Activated naive CD8-positive, alpha-beta T cell treated with anti-CD3 and anti-CD28 coated beads, Interleukin-2, amount 10 ng/mL, durations not matched to agents 7 days and 5 days (primary cell): ENCODE measurements at places on chromosomes 7 and 10.
A peak's percentile ranks its signal among the peaks of the same experiment; 100 is the strongest.

GRCh38 chr7:64654796-64655548, 11.0 kb upstream of the ZNF107 start:
- no peak overlapping the region for H3K4me3 ChIP-seq
- H3K27me3 ChIP-seq = no peaks in the 10 kb centered on the region
- DNase-seq = no peak
- H3K4me1 ChIP-seq = no peaks in the 10 kb centered on the region
- H3K27ac ChIP-seq = no peak overlapping the region

- H3K4me1 ChIP-seq = peaks cover 43% of the 10 kb centered on the region
- no peak overlapping the region for H3K4me3 ChIP-seq
- H3K27ac ChIP-seq = no peak overlapping the region
- peaks cover 4% of the 10 kb centered on the region for H3K27me3 ChIP-seq
These were observed 367.6 kb upstream of the MGMT start for GRCh38 chr10:129099486-129099885.

- DNase-seq = no peak
- H3K27me3 ChIP-seq = no peaks in the 10 kb centered on the region
- H3K4me3 ChIP-seq = no peak overlapping the region
- no peaks in the 10 kb centered on the region for H3K36me3 ChIP-seq
These were observed 287.0 kb upstream of the IGFBP3 start for GRCh38 chr7:46207931-46208634.

DNA sequence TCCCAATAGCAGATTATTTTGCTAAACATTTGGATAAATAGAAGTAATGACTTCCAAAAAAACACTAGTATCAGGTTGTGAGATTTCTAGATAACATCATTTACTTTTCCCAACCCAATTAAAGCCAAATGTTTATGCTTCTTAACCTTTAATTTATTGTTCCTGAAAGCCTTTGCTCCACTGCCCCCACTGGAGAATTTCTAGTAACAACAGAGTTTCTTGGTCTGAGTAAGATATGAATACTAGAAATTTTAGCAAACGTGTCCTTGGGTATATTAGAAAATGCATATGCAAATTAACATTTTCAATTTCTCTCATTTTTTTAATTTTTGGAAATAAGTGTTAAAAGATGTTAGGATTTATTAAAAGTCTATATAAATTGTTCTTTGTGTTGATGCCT, 958.0 kb upstream of the PHF14 start:
- DNase-seq = no peak
- no peaks in the 10 kb centered on the region for H3K36me3 ChIP-seq
- H3K4me3 ChIP-seq = no peak overlapping the region
- H3K27ac ChIP-seq = no peak overlapping the region

DNA sequence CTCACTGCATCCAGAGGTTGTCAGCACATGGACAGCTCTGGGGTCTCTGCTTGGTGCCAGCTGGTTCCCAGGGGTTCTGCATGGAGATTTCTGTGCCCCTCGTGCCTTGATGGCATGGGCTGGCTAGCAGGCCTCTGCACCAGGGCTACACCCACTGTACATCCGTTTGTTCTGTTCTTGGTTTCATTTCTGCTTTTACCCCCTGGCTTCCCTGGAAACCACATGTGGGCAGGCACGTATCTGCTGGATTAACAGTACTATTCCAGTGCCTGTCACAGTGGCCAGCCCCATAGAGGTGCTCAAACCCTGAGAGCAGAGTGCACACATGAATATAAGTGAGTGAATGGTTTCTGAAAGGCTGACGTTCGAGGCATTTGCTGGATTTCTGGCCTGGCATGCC, 207.2 kb upstream of the GPR26 start:
- no peaks in the 10 kb centered on the region for H3K36me3 ChIP-seq
- H3K4me1 ChIP-seq = no peaks in the 10 kb centered on the region
- peaks cover 2% of the 10 kb centered on the region for H3K27me3 ChIP-seq
- H3K4me3 ChIP-seq = no peak overlapping the region
- H3K27ac ChIP-seq = no peak overlapping the region
- DNase-seq = no peak

DNA sequence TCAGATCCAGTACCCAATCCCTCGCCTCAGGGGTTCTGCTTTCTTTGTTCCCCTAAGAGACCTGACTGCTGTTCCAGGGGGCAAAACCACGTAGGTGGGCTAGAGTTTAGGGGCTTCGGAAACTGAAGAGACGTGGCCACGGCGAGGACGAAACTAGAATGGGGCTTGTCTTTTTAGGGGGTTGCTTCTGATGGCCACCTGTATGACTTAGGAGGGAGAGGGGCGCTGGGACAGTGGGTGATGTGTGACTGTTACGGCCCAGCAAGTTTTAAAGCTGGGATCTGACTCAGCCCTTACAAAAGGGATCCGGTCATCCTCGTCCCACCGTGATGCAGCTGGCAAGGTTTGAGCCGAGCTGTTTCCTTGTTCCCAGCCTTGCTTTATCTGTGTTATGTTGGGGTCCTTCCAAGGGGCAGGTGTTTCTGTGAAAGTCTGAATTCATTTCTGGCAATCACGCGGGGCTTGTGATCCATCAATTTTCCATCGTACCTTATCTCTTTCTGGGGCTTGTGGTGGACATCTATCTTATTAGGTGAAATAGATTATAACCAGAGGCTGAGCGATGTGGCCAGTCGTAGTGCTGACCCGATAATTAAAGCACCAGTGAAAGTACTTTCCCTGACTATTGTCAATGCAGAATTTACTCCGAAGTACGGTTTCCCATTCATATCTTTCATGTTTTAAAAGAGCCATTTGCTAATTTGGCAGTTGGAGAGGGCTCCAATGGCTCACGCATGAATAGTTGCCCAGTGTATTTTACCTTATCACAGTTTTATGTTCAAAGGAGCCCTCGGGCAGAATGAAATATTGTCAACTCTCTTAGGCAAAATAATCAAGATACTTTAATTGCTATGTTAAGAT, 830 bp downstream of the MET start:
- H3K4me3 ChIP-seq = no peak overlapping the region
- no peak overlapping the region for H3K27ac ChIP-seq
- no peak for DNase-seq
- H3K36me3 ChIP-seq = no peaks in the 10 kb centered on the region
- H3K4me1 ChIP-seq = peaks cover 3% of the 10 kb centered on the region
- peaks cover 65% of the 10 kb centered on the region for H3K27me3 ChIP-seq

GRCh38 chr10:16816171-16816570, 1.1 kb downstream of the RSU1 start:
- H3K27ac ChIP-seq = peak overlapping the region; percentile 64
- peaks cover 28% of the 10 kb centered on the region for H3K4me1 ChIP-seq
- peaks cover 2% of the 10 kb centered on the region for H3K27me3 ChIP-seq
- peaks cover 17% of the 10 kb centered on the region for H3K36me3 ChIP-seq

DNA sequence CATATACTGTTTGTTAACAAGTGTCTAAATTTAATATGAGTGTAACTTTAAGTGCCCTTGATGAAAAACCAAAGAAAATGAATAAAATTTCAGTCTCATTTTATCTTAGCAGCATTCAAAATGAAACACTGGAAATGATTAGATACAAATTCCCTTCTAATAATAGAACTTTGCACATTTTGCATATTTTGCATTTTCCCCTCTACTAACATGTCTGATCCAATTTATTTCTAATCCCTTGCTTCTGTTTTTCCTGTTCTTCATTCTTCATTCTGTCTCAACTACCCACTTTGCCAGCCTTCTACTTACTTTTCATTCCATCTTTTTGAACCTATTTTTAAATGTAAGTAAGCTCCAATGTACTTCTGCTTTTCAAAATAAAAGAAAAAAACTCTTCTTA, 42.7 kb upstream of the SEMA3D start:
- no peaks in the 10 kb centered on the region for H3K4me1 ChIP-seq
- H3K4me3 ChIP-seq = no peak overlapping the region
- H3K27me3 ChIP-seq = no peaks in the 10 kb centered on the region
- DNase-seq = no peak
- no peaks in the 10 kb centered on the region for H3K36me3 ChIP-seq

DNA sequence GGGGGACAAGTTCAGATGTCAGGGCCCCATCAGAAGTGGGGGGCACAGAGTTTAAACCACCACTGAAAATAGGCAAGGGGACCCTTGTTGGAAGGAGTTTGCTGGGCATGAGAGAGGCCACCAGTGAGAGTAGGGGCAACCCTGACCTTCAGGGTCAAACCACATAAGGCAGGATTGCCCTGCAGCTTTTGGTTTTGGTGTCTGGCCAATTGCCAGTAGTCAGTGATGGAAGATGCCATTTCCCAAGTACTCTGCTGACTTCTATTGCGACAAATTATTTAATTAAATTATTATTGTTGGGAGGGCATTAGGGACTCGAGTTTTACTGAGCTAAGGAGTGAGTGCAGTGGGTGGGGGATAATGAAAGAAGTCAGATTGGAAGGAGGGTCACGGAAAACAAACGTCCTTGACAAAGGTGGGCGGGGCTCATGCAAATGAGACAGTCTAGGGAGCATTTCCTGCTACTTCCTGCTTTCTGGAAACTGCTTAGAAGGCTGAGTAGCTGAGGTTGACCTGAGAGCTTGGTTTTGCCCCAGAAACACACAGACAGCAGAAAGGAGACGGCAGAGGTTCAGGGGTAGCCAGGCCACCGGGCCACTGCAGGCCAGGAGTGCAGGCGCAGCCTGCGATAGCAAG, 74.2 kb upstream of the ANLN start:
- H3K36me3 ChIP-seq = no peaks in the 10 kb centered on the region
- peaks cover 3% of the 10 kb centered on the region for H3K4me1 ChIP-seq
- no peak overlapping the region for H3K4me3 ChIP-seq
- H3K27me3 ChIP-seq = peaks cover 1% of the 10 kb centered on the region

GRCh38 chr10:11515596-11516430, 95.6 kb downstream of the USP6NL start:
- DNase-seq = no peak
- H3K36me3 ChIP-seq = no peaks in the 10 kb centered on the region
- H3K4me1 ChIP-seq = peaks cover 17% of the 10 kb centered on the region
- H3K4me3 ChIP-seq = no peak overlapping the region
- peak overlapping the region; percentile 13 for H3K27ac ChIP-seq
- H3K27me3 ChIP-seq = peaks cover 6% of the 10 kb centered on the region

DNA sequence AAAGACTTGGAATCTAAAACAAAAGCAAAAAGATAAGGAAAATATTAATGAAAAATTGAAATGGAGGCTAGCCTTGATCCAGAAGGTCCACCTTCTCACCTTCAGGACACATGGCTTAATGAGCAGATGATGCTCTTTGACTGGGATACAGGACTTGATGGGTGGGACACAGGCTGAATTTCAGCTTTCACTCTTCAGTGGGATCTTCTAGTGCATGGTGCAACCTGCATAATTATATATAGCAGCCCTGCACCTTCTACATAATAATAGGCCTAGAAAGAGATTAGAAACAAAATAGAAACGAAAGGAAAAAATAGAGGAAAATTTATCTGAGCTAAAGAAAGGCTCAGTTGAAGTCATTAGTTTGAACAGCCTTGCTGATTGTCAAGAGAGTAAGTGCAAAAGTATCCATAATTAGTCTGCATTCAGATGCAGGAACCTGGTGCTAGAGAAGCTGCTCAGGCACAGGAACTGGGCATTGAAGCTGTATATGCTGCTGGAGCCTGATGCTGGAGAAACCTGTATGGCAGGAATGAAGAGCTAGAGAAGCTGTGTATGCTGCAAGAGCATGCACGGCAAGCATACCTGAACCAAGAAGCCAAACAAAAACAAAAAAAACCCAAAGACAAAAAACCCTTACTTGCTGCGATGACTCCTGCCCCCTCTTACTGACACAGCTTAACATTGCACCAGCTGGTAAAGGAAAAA, 19.4 kb downstream of the MKLN1 start:
- H3K27ac ChIP-seq = no peak overlapping the region
- peaks cover 29% of the 10 kb centered on the region for H3K36me3 ChIP-seq
- DNase-seq = no peak
- no peaks in the 10 kb centered on the region for H3K27me3 ChIP-seq
- H3K4me3 ChIP-seq = no peak overlapping the region

GRCh38 chr10:48684792-48685623, at the start of gene WDFY4:
WDFY4 (plus strand) TSS chr10:48684873; CDS start chr10:48709733, 24,860 bp downstream.
- no peak within 1 kb of the TSS for H3K27ac ChIP-seq
- DNase-seq = no peak
- H3K27me3 ChIP-seq = peaks cover 30% of the 10 kb centered on the region
- H3K4me3 ChIP-seq = no peak within 1 kb of the TSS

DNA sequence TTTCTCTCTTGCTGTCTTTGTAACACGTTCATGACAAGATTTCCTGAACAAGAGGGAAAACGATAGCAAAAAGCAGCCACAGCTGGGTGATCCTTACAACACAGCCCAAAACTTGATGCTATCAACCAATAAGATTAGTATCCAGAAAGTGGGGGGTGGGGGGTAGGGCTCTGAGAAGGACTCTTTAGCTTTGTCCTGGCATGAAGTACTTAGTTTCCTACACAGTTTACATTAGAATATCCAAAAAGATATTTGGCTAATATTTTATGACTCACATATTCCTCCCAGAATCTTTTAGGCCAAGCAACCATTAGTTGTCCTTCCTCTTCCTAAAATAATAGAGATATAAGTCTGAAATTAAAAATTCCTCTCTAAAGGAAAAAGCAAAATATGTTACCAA, 22.9 kb upstream of the LRRC17 start:
- no peak for DNase-seq
- H3K4me3 ChIP-seq = no peak overlapping the region
- H3K36me3 ChIP-seq = no peaks in the 10 kb centered on the region
- H3K4me1 ChIP-seq = no peaks in the 10 kb centered on the region

DNA sequence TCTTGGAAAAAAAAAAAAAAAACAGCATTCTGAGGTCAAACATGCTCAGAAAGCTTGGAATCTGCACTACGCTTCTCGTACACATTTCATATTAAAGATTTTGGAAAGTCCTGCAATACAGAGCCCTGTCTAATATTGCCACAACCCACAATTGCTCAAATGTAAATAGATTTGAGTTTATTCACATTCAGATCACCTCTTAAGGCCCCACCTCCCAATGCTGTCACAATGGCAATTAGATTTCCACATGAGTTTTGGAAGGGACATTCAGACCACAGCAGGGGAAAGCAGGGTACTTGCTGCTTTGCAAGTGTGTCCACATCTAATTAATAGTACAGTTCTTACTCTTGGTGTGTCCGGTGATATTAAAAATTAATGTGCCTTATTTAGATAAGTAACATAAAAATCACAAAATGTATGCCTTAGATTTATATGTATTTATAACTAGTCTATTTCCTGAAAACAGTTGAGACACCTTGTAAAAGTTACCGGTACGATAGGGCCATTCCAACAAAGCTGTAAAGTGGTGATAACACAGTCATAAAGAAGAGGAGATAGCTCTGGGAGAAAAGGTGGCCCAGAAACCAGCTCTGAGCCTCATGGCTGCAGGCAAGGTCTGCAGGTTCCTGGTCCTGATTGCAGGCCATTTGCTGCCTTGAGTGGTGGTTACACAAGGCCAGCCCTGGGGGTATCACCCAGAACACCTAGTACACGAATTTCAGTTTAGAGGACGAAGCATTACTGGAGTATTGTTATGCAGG, 27.9 kb downstream of the EGFR start:
- H3K27ac ChIP-seq = no peak overlapping the region
- H3K4me3 ChIP-seq = no peak overlapping the region
- H3K27me3 ChIP-seq = no peaks in the 10 kb centered on the region

- H3K27me3 ChIP-seq = peaks cover 3% of the 10 kb centered on the region
- H3K4me1 ChIP-seq = no peaks in the 10 kb centered on the region
- no peaks in the 10 kb centered on the region for H3K36me3 ChIP-seq
- H3K4me3 ChIP-seq = no peak overlapping the region
These were observed 17.2 kb upstream of the GLI3 start for GRCh38 chr7:42254217-42254616.

GRCh38 chr7:28182071-28182471, 1.5 kb upstream of the JAZF1 start:
- peaks cover 11% of the 10 kb centered on the region for H3K4me1 ChIP-seq
- H3K4me3 ChIP-seq = no peak overlapping the region
- peaks cover 2% of the 10 kb centered on the region for H3K36me3 ChIP-seq
- no peak overlapping the region for H3K27ac ChIP-seq

- peaks cover 36% of the 10 kb centered on the region for H3K4me1 ChIP-seq
- no peaks in the 10 kb centered on the region for H3K36me3 ChIP-seq
- peak overlapping the region; percentile 25 for H3K27ac ChIP-seq
- no peaks in the 10 kb centered on the region for H3K27me3 ChIP-seq
- DNase-seq = no peak
These were observed 184.3 kb upstream of the ITGB1 start for GRCh38 chr10:33142295-33142694.
